Activated T-cell treated with anti-CD3 and anti-CD28 coated beads, Interleukin-2, amount 50 U/mL, for 72 hours (primary cell): ENCODE measurements at places on chromosomes 5 and 9. TPM values are rescaled to one million over a fixed set of nuclear protein-coding genes. Genes with fewer than 3 reads are reported as not detected.

DMGDH gene
- total RNA-seq = 21.4 TPM

GRCh38 chr5:122007546-122007945 lies 45.8 kb downstream of the SRFBP1 start:
- DNase-seq = no peak

ROR2 gene
- 0.10 TPM for total RNA-seq

- no peak for DNase-seq
Observed at GRCh38 chr9:121589986-121590385, 61.4 kb upstream of the DAB2IP start.

- no peak for DNase-seq
Observed at GRCh38 chr9:136330406-136330990, 3.2 kb downstream of the GPSM1 start.
